ENCODE measurements at places on chromosomes 12 and 14.

DNA sequence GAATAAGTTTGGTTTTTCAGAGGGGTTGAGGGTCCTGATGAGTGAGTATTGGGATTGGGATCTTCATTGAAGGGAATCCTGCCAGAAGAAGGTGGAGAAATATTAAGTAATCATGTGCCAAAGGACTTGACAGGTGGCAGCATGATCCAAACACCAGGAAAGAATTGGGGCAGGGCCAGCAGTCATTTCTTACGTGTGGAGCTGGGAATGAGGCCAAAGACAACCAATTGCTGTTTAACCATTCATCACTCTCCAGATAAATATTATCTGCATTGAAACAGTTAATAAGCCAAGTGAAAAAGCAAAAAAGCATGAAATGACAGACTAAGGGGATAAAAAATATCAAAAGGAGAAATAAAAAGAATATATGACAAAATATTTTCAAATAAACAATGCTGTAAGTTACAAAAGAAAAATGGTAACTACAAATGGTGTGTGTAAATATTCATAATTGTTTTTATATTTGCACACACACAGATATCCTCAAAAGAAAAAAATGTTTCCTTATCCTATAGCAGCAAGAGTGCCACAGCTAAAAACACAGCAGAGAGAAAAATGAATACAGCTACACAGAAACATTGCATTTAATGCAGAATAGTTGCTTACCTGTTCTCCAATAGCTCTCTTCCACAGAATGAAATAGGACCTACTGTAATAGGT, 26.2 kb downstream of the C2CD5 start:
- no peak for DNase-seq

- no peak for DNase-seq
These were observed 356.4 kb upstream of the SEL1L start for GRCh38 chr14:81890020-81890419.

GRCh38 chr12:108638997-108639822, 5.5 kb upstream of the SELPLG start:
- DNase-seq = no peak

GRCh38 chr12:124756760-124757159, 106.9 kb downstream of the SCARB1 start:
- no peak for DNase-seq

- DNase-seq = no peak
These were observed 13.9 kb upstream of the MYL2 start for GRCh38 chr12:110934093-110934852.

DNA sequence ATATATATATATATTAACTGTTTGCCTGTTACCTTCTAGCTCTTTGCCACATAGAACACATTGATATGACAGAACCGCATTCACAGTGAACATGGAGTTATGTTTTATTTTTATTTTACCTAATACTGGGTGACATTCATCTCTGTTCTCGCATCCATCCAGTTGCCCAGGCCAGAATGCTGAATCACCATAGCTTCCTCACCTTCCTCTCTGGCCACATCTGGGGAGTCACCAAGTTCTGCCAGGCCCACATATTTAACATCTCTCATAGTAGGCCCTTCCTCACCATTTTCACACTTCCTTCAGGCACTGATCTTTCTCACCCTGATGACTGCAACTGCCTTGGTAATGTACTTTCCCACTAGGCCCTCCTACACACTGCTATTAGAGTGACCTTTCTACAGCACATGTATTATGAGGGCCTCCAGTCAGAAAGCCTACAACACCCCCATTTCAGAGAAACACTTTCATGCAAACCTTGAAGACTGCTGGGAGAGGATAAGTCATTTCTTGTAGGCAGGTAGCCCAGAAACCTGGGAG, 106.8 kb downstream of the LGR5 start:
- no peak for DNase-seq

DNA sequence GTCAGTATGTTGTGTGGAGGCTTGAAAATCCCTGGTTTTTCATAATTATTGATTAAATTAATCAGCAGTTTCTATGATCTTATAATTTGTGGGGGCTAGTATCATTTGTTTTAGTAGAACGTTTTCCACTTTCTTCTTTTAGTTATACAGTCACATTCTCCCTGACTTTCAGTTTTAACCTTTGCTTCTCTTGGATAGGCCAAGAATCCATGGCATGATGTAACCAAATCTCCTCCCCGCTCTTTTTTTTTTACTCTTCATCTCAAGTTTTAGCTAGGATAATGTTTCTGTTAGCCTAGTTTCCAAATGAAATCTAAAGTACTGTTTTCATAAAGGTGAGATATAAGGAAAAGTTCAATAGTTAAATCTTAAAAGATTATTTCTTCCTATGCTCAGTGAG, 106.5 kb downstream of the TMEM117 start:
- DNase-seq = no peak

Measured in germinal center (tissue), 1 donor.